Foreskin fibroblast (primary cell): ENCODE measurements at places on chromosomes 12 and 14.

GRCh38 chr12:20560935-20561334 lies 134.2 kb upstream of the SLCO1C1 start:
- DNase-seq: no peak

DNA sequence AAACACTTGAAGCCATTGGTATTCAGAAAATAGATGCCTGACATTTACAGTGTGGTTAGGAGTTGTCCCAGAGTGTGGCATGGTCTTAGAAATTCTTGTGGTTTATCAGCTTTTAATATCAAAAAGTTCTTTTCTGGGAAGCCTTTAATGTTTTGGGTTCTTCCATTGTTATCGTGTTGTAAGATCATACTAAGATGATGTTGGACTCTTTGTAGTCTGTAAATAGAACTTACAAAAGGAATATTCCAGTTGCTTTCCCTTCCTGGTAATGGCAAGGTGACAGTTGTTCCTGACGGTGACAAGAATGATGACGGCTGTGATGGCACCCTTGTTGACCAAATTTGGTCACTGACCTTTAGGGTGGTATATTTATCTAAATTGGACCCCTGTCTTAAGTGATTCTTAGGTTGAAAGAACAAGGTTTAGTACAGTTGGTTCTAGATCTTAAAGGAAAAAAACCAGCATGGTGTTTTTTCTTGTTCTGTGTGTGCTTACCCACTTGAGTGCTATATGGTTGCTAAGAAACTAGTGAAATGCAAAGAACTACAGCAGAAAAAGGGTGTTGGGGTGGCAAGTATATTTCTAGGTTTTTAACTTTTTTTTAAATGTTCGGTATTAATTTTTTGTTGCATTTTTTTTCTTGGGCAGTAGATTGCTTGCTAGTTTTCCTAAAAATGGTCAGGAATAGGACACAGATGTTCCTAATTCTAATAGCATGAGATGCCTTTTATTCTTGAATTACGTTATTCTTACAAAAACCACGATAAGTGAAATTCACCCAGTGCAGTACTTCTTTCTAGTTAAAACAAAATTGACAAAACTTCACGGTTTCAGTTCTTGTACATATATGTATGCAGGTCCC lies 2.1 kb downstream of the ATP2A2 start:
- no peak for DNase-seq

DNA sequence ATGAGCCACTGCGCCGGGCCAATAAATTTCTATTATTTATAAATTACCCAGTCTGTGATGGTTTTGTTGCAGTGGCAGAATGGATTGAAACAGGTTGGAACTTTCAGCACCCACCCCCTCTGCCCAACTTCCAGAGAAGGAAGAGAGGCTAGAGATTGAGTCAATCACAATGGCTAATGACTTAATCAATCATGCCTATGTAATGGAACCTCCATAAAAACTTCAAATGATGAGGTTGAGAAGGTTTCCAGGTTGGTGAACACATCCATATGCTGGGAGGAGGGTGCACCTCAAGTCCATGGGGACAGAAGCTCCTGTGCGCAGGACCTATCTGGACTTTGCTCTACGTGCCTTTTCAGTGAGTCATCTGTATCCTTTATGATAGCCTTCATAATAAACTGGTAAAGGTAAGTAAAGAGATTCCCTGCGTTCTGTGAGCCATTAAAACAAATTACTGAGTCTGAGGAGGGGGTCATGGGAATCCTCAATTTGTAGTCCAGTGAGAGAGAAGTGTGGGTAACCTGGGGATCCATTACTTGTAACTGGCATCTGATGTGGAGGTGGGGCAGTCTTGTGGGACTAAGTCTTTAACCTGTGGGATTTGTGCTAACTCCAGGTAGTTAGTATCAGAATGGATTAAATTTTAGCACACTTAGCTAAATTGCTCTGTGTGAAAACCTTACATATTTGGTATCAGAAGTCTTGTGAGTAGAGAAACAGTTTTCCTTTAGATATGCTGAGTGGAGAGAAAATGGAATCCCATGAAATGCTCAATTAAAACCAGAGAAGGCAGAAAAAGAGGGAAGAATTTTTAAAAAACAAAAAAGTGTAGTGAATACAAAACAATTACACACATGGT lies 11.7 kb upstream of the NGDN start:
- no peak for DNase-seq

- no peak for DNase-seq
These were observed 15.1 kb upstream of the SLC25A3 start for GRCh38 chr12:98578392-98578791.

DNA sequence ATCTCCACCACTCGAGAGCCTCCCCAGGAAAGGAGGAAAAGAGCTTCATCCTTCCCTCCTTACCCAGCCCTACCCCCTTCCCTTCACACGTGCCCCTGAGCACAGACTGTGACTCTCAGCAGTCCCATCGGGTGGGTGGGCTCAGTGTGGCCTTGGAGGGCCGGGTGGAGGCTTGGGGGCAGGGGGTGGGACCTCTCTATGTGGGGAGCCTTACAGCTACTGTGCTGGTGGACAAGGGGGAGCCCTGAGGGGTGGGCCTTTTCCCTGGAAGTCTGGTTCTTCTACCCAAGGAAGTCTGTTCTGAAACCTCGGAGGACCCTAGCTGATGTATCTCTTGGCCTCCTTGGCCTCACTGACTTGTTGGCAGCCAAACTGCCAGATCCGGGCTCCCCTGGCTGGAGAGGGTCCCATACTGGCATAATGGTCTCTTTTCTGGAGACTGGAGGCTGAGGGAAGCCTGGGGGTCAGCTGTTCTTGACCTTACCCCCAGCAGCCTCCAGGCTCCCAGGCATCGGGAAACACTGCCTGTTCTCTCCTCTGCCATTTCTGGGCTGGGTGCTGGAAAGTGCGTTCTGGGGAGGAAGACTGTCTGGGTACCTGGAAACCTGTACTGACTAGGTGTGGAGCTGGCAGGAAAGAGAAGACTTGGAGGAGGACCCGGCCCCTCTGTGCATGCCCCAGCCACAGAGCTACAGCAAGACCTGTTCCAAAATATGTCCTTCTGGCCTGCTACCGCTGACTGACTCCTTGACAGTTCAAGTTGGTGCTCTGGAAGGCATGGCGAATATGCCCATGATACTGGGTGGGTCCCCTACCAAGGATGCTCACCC lies 7.6 kb downstream of the VASH1 start:
- no peak for DNase-seq

DNA sequence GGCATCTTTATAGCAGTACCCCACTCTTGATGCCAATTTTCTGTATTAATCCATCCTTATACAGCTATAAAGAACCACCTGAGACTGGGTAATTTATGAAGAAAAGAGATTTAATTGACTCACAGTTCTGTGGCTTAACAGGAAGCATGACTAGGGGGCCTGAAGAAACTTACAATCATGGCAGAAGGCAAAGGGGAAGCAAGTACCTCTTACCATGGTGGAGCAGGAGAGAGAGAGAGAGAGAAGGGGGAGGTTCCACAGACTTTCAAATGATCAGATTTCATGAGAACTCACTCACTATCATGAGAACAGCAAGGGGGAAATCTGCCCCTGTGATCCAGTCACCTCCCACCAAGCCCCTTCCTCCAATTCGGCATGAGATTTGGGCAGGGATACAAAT lies 84.4 kb downstream of the SLC24A4 start:
- no peak for DNase-seq

- no peak for DNase-seq
These were observed 14.0 kb upstream of the MUCL1 start for GRCh38 chr12:54840244-54840865.

DNA sequence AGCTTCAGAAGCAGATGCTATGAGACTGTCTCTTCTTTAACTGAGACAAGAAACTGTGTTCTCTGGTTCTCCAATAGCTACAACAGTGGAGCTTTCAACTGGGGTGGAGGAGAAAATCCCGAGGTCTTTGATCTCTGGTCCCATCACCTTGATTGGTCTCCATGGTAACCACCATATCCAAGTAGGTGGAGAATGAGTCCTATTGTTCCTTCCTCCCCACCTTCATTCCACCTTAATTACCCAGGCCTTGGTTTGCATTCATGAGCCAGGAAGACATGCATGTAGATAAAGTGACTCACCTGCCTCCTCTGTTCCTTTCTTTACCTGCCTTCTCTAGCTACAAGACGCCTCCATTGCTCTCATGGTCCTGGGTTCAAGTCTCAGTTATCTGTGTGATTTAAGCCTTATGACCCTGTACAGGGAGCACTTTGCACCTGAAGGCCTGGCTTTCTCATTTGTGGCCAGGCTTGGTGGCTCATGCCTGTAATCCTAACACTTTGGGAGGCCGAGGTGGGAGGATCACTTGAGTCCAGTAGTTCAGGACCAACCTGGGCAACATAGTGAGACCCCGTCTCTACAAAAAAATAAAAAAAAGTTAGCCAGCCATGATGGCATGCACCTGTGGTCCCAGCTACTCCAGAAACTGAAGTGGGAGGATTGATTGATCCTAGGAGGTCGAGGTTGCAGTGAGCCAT lies 157.7 kb upstream of the TBX3 start:
- DNase-seq: no peak

GRCh38 chr12:14113031-14113430 lies 131.6 kb upstream of the GRIN2B start:
- DNase-seq: no peak

DNA sequence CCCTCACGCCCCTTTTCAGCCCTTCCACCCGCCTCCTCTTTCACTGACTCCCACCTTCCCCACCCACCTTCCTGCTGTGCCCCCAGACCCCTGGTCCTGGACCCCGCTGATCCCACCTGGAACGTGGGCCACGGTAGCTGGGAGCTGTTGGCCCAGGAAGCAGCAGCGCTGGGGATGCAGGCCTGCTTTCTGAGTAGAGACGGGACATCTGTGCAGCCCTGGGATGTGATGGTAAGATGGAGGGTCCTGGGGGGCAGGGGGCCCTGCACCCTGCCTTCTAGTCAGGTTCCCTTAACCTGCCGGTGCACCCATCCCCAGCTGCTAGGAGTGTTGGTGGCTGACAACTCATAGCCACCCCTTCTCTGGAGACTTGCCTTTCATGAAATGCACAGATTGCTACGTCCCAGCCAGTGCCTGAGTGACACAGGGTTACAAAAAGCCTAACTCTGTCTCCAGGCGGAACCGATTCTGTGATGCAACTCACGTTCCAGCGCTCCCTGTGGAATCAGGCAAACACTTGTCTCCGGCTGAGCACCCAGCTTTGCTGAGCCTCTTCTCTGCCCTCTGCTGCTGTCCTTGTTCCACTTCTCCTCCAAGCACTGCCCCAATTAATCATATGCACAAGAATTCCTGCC lies 15.0 kb upstream of the OAS2 start:
- no peak for DNase-seq

DNA sequence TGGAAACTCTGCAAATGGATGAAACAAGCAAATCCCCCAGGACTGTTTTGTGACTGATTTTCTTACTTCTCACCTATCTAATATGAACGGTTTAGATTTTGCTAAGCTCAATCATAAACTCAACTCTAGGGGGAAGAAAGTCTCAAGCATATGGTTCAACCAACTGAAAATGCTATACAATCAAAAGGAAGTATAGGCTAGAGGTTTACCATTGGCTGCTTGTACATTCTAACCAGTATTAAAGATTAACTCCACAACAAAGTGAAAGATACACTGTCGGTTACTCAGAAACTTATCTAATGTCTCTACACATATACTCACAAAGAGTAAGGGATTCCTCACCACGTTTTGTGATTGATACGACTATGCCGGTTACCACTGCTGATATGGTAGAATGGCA lies 281.8 kb upstream of the SOX5 start:
- no peak for DNase-seq

DNA sequence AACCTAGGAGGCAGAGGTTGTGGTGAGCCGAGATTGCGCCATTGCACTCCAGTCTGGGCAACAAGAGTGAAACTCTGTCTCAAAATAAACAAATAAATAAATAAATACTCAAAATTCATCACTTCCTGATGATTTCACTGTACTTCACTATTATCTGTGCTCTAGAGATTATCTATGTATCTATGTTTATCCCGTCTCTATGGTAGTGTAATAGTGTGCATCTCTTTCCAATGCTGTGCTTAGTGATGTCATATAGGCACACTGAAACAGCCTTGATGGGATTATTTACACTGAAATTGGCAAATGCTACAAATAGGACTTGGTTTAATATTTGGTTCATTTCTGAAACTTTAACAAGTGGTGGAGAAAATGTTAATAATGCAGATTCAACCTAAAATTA lies 6.5 kb downstream of the CAPS2 start:
- no peak for DNase-seq

- no peak for DNase-seq
These were observed 90.8 kb downstream of the LGMN start for GRCh38 chr14:92657457-92658142.

DNA sequence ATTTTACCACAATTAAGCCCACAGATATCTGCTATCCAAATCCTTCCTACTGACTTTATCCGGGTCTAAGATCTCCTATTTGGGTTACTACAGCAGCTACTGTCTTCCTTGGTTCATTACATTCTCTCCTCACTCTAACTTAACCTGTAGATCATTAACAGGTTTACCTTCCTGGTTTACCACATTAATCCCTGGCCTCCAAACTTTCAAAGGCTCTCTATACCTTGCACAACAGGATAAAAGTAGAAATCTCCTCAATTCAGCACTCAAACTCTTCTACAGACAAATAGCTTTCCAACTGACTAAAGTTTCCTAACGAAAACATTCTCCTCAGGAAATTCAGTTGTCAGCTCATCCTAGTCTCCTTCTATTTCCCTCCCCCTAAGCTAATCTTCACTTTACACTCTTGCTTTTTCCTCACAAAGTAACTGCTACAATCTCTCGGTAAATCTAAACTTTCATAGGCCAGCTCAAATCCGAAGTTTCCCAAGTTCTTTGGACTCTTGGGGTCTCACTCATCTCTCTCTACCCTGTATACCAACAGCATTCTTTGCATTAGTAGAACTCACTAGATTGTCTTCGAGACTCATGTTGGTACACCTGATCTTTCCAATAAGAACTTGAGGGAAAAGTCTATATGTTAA lies 2.7 kb downstream of the BTBD7 start:
- no peak for DNase-seq

GRCh38 chr12:65977384-65977783 lies 153.1 kb downstream of the HMGA2 start:
- DNase-seq: peak; percentile 38

DNA sequence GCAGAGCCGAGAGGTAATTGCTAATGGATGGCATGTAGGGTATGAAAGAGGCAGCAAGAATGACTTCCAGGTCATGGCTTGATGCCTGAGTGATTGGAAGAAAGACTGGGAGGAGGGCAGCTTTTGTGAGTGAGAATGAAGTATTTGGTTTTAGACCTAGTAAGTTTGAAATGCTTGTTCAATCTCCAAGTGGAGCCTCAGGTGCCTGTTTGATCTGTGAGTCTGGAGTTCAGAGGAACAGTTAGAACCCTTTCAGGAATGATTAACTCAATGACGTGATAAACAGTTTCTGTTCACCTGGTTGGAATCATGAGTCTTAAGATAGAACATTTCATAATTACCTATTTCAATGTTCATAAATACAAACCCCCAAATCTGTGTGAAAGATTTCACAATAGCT lies 10.4 kb downstream of the KCNJ8 start:
- no peak for DNase-seq

DNA sequence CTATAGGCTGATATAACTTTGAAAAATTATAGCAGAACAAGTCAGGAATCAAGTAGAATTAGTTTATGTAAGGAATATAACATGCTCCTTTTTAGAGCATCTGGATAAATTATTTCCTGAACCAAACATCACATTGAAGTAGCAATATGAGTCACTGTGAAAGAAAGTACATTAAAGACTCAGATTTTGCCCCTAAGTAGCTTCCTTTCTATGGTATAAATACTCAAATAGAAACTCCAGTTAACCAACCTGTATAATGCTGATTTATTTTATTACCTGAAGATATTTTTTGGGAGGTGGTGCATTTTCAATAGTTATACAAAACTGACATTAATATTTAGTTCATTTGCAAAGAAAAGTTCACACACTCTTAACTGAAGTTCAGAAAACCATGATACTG lies 312.1 kb downstream of the ITPR2 start:
- DNase-seq: no peak

- no peak for DNase-seq
These were observed 94.5 kb downstream of the RMST start for GRCh38 chr12:97557116-97557515.
